ENCODE measurements at places on chromosomes 3 and 15. TPM values are rescaled to one million over a fixed set of nuclear protein-coding genes. Genes with fewer than 3 reads are reported as not detected.
A peak's percentile ranks its signal among the peaks of the same experiment; 100 is the strongest.

PPP2R3A gene
- 6.8 TPM for total RNA-seq

STAC gene
- 62.3 TPM for total RNA-seq

GREM1 gene
- 0.95 TPM for total RNA-seq

ZNF385D gene
- 15.8 TPM for total RNA-seq

PYGO1 gene
- total RNA-seq: 14.0 TPM

- no peaks in the 10 kb centered on the region for H3K27me3 ChIP-seq
- no peaks in the 10 kb centered on the region for H3K36me3 ChIP-seq
- H3K4me1 ChIP-seq: no peaks in the 10 kb centered on the region
- DNase-seq: no peak
These were observed 49.1 kb upstream of the RFX7 start for GRCh38 chr15:56292546-56293316.

GRCh38 chr3:73479325-73479724 is 145.4 kb downstream of the PDZRN3 start:
- H3K36me3 ChIP-seq: no peaks in the 10 kb centered on the region
- no peak overlapping the region for H3K4me3 ChIP-seq
- DNase-seq: no peak
- H3K27ac ChIP-seq: no peak overlapping the region
- peaks cover 28% of the 10 kb centered on the region for H3K4me1 ChIP-seq
- no peaks in the 10 kb centered on the region for H3K27me3 ChIP-seq

- DNase-seq: peak; percentile 49
- peak within 1 kb of the TSS; percentile 98 for H3K27ac ChIP-seq
These were observed at the start of gene PHLDB2 for GRCh38 chr3:111859061-111859973. TSS of gene PHLDB2 (plus strand) at chr3:111859265. CDS start at chr3:111884078, 24,813 bp downstream.

GRCh38 chr15:75307778-75308390 is 25.2 kb downstream of the GOLGA6D start:
- H3K4me1 ChIP-seq: no peaks in the 10 kb centered on the region
- H3K4me3 ChIP-seq: no peak overlapping the region
- H3K36me3 ChIP-seq: no peaks in the 10 kb centered on the region
- H3K27ac ChIP-seq: no peak overlapping the region

DNA sequence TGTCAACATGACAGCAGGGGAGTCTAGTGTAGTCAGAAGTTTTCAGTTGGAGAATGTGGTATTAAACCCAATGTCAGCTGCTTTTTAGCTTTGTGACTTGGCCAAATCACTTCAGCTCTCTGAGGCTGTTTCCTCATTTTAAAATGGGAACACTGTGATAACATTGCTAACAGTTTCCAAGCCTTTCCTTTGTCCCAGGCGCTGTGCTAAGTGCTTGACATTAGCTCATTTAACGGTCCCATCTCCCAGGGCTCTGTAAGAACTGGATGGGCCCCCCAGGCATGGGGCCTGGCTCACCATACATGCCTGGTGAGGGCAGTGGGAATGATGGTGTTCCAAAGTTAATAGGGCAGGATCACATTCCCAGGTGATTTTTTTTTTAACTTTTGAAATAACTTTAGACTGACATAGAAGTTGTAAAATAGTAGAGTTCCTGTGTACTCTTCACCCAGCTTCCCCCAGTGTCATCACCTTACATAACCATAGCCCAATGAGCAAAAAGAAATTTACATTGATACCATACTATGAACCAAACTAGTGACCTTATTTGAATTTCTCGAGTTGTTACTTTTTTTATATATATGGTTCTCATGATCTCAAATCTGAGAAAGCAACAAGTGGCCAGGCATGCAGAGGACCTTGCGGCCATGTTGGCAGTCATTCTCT is 7.7 kb downstream of the RASL12 start:
- H3K4me3 ChIP-seq: peak overlapping the region; percentile 15
- H3K36me3 ChIP-seq: peaks cover 47% of the 10 kb centered on the region
- DNase-seq: no peak
- peak overlapping the region; percentile 97 for H3K27ac ChIP-seq
- no peaks in the 10 kb centered on the region for H3K27me3 ChIP-seq
- peaks cover 75% of the 10 kb centered on the region for H3K4me1 ChIP-seq

GRCh38 chr3:32109256-32109655 is 2.8 kb downstream of the GPD1L start:
- peak overlapping the region; percentile 62 for H3K27ac ChIP-seq
- no peaks in the 10 kb centered on the region for H3K27me3 ChIP-seq
- H3K4me3 ChIP-seq: peak overlapping the region; percentile 16
- H3K4me1 ChIP-seq: peaks cover 22% of the 10 kb centered on the region
- no peaks in the 10 kb centered on the region for H3K36me3 ChIP-seq

DNA sequence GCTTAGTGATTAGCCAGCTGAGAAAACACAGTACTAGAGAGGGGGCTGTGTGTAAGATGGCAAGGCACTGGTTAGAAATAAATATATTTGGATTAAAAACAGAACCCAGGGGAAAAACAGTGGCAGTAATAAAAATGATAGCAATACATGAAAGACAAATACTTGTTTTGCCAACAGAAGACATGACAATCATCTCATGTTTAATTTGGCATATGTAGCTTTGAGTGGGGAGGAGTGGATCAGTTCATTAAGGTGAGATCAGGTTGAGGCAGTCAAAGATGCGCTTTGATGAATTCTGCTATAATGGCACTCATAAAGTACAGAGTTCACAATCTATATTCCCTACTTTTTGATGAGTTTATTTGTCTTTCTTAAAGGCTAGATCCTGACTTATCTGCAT is 3.4 kb upstream of the HGD start:
- H3K27ac ChIP-seq: no peak overlapping the region
- no peak overlapping the region for H3K4me3 ChIP-seq
- no peaks in the 10 kb centered on the region for H3K36me3 ChIP-seq
- no peaks in the 10 kb centered on the region for H3K27me3 ChIP-seq
- no peaks in the 10 kb centered on the region for H3K4me1 ChIP-seq
- no peak for DNase-seq

GRCh38 chr3:9625656-9626055 is 23.6 kb upstream of the MTMR14 start:
- peaks cover 2% of the 10 kb centered on the region for H3K4me1 ChIP-seq
- DNase-seq: no peak
- H3K27me3 ChIP-seq: no peaks in the 10 kb centered on the region
- no peak overlapping the region for H3K27ac ChIP-seq
- no peaks in the 10 kb centered on the region for H3K36me3 ChIP-seq
- H3K4me3 ChIP-seq: no peak overlapping the region

GRCh38 chr15:64501396-64501715 is 41.0 kb downstream of the ZNF609 start:
- H3K36me3 ChIP-seq: peaks cover 15% of the 10 kb centered on the region
- no peak overlapping the region for H3K4me3 ChIP-seq

- H3K4me3 ChIP-seq: no peak overlapping the region
- H3K27me3 ChIP-seq: no peaks in the 10 kb centered on the region
- no peak for DNase-seq
- no peaks in the 10 kb centered on the region for H3K36me3 ChIP-seq
These were observed 101.4 kb downstream of the FNDC3B start for GRCh38 chr3:172140499-172141391.

GRCh38 chr3:172530566-172530965 is 7.3 kb upstream of the TNFSF10 start:
- H3K27ac ChIP-seq: no peak overlapping the region
- H3K36me3 ChIP-seq: no peaks in the 10 kb centered on the region
- H3K4me1 ChIP-seq: no peaks in the 10 kb centered on the region
- DNase-seq: no peak
- H3K4me3 ChIP-seq: no peak overlapping the region
- H3K27me3 ChIP-seq: no peaks in the 10 kb centered on the region

All from thoracic aorta (tissue), 2 donors.